Activated CD8-positive, alpha-beta memory T cell treated with anti-CD3 and anti-CD28 coated beads for 1 hour (primary cell): ENCODE measurements at places on chromosomes 16 and 17.

DNA sequence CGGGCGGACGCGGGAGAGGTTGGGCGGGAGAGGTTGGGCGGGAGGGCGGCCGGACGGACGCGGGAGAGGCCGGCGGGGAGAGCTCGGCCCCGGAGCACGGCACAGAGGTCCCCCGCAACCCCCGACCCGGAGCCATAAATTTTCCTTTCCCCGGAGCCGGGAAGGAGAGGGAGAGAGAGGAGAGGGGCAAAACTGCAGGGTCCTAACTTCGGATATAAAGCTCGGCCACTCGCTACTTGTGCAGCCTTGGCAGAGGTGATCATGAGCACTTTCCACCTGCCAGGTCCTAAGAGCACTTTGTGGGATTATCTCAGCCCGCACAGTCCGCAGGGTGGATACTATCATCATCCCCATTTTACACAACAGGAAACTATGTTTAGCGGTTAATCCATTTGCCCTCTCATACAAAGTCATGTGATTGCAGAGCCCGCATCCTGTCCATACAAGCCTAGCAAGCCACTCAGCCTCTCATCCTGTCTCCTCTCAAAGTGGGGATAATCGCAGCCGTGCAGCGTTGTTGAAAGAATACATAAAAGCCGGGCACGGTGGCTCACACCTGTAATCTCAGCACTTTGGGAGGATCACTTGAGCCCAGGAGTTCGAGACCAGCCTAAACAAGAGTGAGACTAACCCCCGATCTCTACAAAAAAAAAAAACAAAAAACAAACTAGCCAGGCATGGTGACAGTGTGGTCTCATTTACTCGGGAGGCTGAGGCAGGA lies 780 bp upstream of the DCAKD start:
- peak; percentile 6 for DNase-seq

GRCh38 chr17:18016426-18016825 lies 22.5 kb downstream of the ATPAF2 start:
- no peak for DNase-seq

DNA sequence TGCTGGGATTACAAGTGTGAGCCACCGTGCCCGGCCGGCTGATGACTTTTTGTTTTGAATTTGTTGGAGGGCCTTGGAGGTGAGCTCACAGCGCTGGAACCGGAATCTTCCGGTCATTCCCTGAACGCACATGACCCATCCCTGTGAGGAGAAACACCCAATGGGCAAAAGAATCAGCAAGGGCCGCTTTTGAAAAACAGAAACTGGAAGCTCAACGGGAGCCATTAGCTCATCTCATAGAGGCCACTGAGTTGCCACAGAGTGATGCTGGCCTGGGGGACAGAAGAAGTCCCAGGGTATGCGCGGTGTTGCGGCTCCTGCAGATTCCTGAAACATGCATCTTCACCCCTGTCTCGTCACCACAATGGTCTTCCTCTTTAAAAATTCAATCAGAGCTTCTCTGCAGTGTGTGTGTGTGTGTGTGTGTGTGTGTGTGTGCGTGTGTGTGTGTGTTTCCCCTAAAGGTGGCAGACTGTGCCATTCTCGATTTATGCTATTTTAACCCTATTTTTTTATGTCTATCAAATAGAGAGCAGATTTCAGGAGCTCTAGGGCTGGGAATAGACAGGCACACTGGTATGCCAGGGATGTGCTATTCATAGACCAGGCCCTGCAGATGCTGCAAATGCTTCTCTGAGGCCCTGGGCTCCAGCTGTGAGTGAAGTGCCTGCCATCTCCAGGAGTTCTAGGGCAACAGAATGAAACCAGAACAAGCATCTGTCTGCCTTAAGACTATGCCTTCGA lies 68.3 kb downstream of the MARCHF10 start:
- no peak for DNase-seq

DNA sequence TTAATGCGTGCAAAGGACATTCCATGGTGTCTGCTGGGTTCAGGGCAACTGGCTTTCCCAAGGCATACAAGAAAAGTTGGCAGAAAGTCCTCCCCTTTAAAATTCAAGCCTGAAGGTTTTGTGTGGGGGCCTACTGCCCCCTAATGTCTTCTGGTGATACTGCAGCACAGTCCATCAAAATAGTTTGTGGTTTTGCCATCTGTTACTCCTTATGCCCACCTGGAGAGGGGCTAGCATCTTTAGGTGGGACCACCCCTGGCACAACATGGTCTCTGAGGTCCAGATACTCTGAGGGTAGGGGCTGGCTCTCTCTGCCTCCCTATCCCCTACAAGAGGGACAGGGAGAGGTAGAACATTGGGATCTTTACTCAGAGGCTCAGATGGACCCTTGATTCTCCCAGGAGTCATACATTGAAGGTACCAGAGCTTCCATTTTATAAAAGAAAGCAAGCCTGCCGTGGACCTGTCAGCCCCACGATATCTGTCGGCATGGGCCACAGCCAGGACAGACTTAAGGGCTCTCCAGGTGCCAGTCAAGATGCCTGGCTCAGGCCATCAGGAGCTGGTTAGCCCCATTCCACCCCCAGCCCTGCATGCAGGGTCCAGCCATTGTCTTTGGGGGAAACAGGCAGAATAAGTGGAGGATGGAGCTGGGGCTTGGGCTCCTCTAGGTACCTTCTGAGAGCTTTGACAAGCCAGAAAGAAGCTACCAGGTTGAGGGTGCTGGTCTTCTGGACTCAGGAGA lies 6.3 kb downstream of the ESRP2 start:
- no peak for DNase-seq

GRCh38 chr16:87051526-87052320 lies 265.5 kb downstream of the C16orf95 start:
- DNase-seq: no peak

- DNase-seq: no peak
Observed at GRCh38 chr16:35744726-35745125, 2285.3 kb downstream of the TP53TG3F start.

DNA sequence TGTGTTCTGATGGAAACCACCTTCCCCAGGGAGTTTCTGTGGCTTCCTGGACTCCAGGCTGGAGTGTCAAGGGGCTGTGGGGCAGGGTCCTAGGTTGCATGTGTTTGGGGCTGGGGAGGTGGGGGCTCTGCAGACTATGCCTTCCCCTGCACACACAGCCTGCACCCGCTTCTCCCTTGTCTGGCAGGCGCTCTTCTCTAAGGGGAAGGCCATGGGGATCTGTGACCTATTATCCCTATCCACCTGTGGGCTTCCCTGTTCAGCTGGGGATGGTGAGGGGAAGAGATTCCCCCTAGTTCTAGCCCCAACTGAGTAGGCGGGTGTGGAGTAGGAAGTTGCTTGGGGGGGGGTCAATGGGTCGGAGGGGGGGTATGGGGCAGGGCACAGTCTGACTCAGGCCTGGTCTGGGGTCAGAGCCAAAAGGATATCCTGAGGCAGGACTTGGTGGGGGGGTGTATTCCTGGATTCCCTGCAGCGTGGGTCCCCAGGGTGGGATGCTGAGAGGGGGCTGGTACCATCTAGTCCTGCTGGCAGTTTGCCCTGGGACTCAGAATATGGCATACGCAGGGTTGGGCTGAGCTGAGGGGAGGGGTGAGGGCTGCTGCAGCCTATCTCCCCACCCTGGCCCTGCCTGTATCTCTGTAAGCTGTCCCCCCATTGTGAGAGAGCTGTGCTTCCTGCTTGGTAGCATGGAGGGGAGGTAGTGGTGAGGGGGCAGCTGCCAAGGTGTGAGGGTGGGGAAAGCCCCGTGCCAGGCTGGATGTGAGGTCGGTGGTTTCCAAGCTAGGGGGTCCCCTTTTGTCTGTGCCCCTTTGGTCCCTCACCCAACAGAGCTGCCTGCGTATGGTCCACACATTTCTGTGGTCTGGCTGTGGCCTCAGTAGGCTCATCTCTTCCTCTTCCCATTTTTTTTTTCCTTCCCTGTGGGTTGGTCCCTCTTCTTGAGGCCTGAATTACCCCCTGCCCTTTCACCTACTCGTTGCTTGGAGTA lies 14.7 kb downstream of the RARA start:
- no peak for DNase-seq

DNA sequence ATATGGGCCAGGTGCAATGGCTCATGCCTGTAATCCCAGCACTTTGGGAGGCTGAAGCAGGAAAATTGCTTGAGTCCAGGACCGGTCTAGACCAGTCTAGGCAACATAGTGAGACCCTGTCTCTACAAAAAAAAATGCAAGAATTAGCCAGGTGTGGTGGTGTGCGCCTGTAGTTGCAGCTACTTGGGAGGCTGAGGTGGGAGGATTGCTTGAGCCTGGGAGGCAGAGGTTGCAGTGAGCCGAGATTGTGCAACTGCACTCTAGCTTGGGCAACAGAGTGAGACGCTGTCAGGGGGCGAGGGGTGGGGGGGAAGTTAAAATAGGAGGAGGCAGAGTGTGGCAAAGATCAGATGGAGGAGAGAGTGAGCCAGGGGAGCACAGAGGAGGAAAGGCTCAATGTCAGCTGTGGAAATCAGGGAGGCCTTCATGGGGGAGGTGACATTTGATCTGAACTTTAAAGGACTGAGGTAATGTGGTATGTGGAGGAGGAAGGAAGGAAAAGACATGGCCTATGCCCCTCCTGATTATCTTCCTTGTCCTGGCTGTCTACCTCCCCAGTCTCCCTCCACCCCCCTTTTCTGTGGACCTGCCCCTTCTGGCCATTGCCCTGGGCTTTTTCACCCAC lies 4.7 kb upstream of the GOT2 start:
- no peak for DNase-seq

DNA sequence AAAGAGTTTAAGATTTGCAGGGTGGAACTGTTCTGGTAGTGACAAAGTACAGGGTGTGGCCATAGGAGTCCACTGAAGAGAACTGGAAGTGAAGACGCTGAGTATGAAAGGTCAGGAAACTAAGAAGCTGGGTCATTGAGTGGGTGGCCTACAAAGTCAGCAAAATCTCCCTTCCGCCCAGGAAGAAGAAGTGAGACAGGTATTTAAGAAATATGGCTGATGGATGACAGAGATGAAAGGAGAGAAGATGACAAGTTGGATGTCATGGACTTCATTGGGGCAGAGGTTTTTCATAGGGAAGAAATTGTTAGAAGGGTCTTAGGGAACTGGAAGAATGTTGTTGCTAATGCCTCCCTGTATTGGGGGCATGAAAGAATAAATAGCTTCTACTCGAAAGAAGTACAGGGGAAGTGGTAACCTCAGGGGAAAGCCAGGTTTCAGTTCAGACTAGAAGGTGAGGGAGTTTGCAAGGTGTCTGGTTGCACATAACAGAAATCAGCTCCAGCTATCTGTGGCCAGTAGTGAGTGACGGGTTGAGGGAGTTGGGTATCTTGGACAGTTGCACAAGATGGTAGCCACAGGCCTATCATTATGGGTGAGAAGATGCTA lies 33.6 kb upstream of the MED13 start:
- no peak for DNase-seq

DNA sequence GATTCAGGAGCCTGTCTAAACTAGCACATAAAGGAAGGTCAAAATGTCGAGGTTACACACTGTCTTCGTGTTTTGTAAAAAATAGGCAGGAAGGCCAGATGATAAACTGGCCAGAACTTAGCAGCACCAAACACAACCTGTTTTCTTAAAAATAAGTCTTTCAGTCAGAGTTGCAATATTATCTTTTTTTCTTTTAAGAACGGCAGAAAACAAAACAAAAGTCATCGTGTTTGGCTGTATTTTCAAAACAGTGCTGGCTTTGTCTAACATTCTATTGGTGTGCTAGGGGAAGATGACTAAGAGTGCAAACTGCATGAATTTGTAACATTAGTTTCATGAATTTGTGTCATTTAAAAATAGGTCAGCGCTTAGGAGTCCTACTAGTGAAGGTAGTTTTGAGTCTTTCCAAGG lies 5.3 kb downstream of the MAF start:
- DNase-seq: no peak

DNA sequence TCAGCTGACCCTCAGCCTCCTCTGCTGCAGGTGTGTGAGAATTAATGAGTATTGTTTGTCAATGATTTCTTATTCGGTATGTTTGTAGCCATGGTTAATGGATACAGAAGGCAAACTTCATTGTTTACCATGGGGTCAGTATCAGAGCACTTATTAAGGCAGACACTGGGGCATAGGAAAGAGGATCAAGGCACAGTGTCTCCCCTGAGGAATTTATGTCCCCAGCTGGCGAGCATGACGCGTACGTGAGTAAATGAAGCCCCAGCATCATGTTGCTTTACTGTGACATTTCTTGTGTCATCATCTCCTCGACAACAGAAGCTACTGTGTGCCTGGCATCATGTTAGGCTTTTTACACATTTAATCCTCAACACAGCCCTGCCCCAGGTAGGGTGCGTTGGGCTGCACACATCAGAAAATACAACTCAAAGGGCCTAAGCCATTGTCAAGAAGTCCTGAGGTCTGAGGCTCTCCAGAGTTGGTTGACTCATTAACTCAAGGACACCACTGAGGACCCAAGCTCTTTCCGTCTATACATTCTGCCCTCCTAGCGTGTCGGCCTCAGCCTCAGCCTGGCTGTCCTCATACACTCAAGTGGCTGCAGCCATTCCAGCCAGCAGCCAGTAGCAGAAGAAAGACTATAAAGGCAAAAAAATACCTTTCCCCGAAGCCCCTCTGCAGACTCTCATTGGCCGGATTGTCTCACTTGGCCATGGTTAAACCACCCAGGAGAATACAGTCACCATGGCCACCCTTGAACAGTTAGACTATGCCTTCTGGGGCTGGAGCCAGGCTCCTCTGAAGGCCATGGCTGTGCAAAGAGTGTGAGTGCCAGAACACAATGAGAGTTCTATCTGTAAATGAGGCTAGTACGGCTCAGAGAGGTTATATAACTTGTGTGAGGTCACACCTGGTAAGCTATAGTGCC lies 13.9 kb upstream of the ZCCHC14 start:
- no peak for DNase-seq

- no peak for DNase-seq
Observed at GRCh38 chr16:14111713-14112538, 40.8 kb downstream of the MRTFB start.

DNA sequence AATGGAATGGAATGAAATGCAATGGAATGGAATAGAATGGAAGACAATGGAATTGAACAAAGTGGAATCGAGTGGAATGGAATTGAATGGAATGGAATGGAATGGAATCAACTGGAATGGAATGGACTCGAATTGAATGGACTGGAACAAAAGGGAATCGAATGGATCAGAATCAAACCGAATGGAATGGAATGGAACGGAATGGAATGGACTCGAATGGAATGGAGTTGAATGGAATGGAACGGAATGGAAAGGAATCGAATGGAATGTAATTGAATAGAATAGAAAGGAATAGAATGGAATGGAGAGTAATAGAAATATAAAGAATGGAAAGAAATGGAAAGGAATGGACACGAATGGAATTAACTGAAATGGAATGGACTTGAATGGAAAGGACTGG lies 475.2 kb upstream of the WSB1 start:
- DNase-seq: no peak

DNA sequence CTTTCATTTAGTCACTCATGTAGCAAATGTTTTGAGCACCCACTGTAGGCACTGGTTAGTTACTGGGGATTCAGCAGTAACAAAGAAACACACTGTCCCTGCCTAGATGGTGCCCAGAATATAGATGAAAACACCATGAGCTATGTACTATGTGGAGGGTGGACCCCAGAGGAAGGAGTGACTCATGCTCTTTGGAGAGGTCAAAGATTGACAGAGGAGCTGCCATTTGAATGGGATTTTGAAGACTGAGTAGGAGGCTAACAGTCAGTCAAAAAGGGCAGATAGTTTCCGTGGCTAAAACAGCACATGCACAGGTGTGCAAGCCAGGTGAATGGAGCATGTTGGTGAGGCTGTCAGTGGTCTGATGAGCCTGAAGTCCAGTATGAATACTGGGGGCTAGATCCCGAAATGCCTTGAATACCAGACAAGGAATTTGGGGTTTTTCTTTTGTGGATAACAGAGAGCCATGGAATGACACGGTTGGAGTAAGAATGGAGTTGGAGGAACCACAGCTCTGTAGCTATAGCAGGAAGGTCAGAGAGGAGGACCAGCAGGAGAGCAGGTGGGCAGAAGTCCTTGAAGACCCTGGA lies 6.1 kb downstream of the IL21R start:
- no peak for DNase-seq

GRCh38 chr16:4393240-4393600 lies 21.6 kb downstream of the VASN start:
- no peak for DNase-seq
